ENCODE measurements at places on chromosomes 2 and 18.

- no peak for DNase-seq
Measured at GRCh38 chr2:150480971-150481830, 6.3 kb downstream of the RND3 start.

- DNase-seq = no peak
Measured at GRCh38 chr2:120323214-120323613, 22.7 kb upstream of the INHBB start.

DNA sequence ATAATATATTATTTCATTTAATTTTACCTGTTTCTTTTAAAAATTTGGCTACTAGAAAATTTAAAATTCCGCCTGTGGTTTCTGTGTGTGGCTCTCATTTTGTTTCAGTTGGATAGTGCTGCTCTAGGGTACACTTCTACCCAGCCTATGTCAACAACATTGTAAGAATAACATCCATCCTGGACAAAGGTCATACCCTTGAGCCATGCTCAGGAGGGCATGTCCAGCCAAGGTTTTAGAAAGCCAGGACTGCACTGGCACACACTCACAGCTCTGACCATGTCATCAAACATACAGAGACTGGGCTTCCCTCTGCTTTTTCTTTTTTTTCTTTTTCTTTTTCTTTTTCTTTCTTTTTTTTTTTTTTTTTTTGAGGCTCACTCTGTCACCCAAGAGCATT lies 96.1 kb downstream of the CTIF start:
- no peak for DNase-seq

DNA sequence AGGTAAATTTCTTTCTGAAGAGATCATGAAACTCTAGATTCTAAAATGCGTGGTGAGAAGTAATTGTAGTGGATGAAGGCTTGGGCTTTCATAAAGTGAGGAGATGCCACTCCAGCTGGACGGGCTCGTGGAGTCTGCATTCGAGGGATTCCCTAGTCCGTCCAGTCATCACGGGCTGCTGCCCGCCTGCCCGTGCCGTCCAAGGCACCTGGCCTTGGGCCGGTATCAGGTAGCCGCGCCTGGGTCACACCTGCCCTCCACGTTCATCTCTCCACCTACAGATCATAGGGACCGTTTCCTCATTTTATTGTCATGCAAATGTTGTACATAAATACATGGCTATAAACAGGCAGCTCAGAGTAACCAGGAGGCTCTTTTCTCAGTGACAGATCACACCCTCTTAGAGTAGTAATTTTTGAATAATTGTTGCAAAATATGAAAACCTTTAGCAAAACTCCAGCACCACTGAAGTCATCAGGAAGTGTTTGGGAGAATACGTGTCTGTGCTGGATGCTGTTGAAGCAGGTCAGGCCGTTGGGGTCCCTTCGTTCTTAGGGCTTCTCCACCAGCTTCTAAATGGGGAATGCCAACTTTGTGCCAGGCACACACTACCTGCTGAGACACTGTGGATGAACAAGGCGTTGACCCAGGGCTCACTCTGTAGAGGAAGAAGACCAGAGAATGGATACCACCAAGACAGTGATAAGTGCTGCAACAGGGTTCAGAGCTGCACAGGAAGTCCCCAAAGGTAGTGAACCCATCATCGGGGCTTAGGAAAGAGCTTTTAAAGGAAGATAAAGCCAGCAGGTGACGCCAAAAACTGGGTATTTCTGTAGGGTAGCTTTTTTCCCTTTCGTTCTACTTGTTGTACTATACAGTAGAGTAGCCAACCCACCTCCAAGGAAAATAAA lies 112.5 kb downstream of the FAM210A start:
- DNase-seq = no peak

GRCh38 chr18:63264871-63265270 lies 54.7 kb downstream of the BCL2 start:
- DNase-seq = no peak

All from mucosa of gallbladder (tissue), 1 donor.